ENCODE measurements at places on chromosomes 11 and 22. TPM values are rescaled to one million over a fixed set of nuclear protein-coding genes. Genes with fewer than 3 reads are reported as not detected.

DNA sequence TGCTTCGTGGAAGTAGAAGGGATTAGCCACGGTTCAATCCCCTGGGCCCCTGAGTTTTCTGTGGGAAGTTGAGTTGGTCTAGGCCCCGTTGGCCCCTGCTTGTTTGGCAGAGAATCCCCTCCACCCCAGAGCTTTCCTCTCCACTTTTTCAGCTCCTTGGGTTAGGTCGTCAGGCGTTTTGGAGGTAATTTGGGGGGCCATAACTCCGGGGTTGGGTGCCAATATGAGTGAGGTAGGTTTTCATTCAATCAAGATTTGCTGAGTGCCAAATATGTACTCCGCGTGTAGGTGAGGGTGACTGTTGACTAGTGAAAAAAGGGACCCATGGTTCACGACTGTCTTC lies 590 bp downstream of the ATG13 start:
- DNase-seq = no peak

DNA sequence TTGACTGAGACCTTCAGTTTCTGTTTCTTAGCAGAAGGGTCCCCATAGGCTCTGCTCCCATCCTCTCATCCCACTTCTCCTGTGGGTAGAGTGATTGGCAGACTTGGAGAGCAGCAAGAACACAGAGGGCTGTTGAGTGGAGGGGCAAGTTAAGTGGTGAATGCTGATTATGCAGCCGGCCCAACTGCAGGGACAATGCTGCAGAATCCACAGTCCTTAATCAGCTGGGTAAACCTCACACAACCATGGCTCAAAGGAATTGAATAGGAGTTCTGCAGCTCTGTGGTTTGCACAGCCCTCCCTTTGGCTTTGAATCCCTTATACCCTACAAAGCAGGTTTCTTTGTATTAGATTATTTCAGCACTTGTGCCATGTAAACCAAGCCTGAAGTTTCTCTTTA lies 161.1 kb downstream of the NAV2 start:
- no peak for DNase-seq

- DNase-seq = peak; percentile 56
These were observed at the start of gene DAGLA for GRCh38 chr11:61679893-61680621. TSS of gene DAGLA (plus strand) at chr11:61680391. CDS start at chr11:61720156, 39,765 bp downstream.

The MS4A6A gene
- polyA plus RNA-seq = 24.7 TPM

The CPT1B gene
- 2.5 TPM for polyA plus RNA-seq

- DNase-seq = no peak
These were observed 3.7 kb upstream of the ACY3 start for GRCh38 chr11:67654225-67654624.

- no peak for DNase-seq
These were observed 54.1 kb upstream of the SOX6 start for GRCh38 chr11:16410479-16410878.

The SHISAL1 gene
- polyA plus RNA-seq = 4.2 TPM

- no peak for DNase-seq
These were observed 40.0 kb upstream of the TPBGL start for GRCh38 chr11:75200531-75200930.

The OR8A1 gene
- polyA plus RNA-seq = not detected

The PRG3 gene
- polyA plus RNA-seq = not detected

The UBQLNL gene
- 0.87 TPM for polyA plus RNA-seq

GRCh38 chr11:75200051-75200450 lies 40.5 kb upstream of the TPBGL start:
- DNase-seq = peak; percentile 19

GRCh38 chr11:116946414-116946813 lies 109.0 kb upstream of the APOA1 start:
- DNase-seq = no peak

DNA sequence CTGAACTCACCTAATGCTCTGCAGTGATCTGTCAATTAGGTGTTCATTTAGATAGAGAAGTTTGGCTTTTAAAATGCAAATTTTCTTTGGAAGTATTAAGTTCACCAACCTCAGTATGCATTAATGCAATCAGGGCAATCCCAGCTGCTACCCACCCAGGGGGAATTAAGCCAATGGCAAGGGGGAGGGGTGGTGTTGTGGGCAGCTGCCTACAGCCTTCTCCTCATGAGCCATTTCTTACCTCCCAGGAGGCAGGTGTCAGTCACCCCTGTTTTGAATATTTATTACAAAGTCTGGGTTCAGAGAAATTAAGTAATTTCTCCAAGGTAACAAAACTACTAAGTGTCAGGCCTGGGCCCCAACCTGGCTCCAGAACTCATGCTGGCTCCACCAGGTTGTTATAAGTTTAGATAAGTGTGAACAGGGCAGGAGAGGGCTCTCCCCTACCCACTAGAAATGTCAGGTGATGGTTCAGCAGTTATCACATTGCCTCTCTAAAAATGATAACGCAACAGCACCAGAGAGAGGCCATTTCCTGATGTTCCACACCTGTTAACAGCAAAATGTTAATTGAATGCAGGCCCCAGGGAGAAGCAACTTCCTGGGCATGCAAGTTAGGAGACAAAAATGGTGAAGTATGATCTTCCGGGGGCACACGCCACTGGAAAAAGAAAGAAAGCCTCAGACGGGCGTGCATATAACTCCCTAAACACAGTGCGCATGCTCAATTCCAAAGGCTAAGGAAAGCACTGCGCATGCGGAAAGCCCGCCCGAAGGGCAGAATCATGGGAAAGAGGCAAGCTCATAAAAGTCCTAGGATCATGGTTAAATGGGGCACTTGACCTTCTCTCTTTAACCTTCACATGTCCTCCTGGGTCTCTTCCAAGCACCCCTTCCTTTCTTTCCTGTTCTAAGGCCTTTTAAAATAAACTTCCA lies 35.4 kb upstream of the GNAZ start:
- no peak for DNase-seq

Data from ovary (tissue), 10 donors.